ENCODE measurements at places on chromosomes 2 and 18.

GRCh38 chr2:190255676-190256075, 64.0 kb downstream of the HIBCH start:
- no peak for DNase-seq

- DNase-seq = no peak
Measured at GRCh38 chr2:13604951-13605661, 888.4 kb downstream of the TRIB2 start.

DNA sequence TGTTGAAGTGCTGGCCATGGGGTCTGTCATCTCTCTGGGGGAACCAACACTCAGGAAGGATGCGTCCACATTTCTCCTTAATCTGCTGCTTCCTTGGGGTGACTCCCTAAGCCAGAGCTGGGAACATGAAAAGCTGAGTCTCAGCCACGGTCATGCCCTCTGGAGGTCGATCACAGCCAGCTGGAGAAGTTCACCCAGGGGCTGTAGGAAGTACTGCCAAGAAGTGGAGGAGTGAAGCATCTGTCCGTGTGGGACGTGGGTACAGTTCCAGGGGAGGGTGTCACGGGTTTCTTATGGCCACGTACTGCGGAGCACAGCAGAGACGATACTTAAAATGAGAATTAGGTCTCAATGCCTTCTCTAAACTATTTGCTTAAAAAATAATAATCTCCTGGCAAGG, 42.4 kb upstream of the IGFBP2 start:
- no peak for DNase-seq

DNA sequence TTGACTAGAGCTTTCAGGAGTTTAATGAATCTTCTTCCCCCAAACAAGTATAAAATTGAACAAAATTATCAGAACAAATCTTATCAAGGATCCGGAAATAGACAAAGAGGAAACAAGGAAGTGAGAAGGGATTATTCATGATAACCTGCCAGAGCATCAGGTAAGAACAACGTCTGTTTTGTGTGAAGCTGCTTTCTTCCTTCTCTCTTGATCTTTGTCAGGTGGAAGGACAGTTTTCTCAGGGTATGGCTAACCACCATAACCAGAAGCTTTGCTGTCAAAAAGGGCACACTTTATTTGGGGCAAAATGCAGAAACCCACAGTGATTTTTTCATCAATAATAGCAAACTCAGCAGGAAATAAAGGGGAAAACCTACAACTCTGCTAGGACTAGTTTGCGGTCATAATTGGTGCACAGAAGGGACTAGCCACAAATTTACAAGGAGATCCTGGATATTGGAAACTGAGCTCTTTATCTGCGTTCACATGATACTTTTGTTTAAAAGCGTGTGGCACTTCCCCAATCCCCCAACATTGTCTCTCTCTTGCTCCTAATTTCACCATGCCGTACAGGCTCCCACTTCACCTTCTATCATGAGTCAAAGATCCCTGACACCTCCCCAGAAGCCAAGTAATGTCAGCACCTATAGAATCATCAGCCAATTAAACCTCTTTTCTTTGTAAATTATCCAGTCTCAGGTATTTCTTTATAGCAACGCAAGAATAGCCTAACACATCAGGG, 124.2 kb downstream of the FSIP2 start:
- DNase-seq = no peak

All from GM12892 (cell line).